ENCODE measurements at places on chromosomes 3 and 15.

DNA sequence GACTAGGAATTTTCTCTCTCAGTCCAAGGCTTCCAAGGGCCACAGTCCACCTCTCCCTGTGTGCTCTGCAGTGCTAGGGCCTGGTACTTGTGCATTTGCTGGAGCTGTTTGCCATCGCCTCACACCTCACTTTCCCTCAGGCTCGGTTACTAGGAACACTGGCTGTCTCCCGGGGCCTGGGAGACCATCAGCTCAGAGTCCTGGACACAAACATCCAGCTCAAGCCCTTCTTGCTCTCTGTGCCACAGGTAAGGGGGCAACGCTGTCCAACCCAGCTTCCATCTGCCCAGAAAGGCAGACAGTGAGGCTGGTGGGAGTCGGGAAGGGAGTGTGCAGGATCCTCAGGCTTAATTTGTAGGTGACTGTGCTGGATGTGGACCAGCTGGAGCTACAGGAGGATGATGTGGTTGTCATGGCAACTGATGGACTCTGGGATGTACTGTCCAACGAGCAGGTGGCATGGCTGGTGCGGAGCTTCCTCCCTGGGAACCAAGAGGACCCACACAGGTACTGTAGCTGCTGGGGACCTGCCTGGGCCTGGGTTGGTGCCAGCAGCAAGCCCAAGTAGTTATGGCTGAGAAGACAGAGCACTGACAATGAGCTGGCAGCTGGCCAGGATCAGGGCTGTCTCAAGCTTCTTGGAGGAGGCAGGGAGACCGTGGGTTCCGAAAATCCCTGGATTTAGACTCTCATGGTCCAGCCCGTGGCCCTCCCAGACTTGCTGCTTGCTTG is 3.4 kb downstream of the PPM1M start:
- DNase-seq: no peak

GRCh38 chr15:92907229-92907628 is 7.1 kb downstream of the CHD2 start:
- DNase-seq: no peak

DNA sequence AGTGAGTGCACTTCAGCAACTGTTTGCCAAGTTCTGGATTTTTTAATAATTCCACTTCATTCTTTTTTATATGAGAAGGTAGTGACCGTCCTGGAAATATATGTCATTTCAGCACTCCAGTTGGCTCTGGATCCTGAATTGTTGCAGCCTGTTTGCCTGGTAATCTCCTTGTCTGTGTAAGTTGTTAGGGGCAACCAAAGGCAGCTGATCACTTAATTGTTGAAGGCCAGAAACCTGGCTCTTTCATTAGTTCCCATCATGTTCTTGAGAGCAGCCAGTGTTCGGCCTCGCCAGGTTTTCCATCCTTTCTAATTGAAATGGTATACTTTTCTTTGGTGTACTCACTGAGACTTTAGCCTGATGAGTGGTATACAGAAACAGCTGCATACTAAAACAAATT is 168.6 kb downstream of the SOX2 start:
- no peak for DNase-seq

GRCh38 chr15:99671926-99672635 is 61.2 kb downstream of the LYSMD4 start:
- DNase-seq: no peak

GRCh38 chr3:113247068-113247467 is 35.7 kb downstream of the BOC start:
- DNase-seq: no peak

GRCh38 chr3:4824926-4825325 is 154.3 kb upstream of the BHLHE40 start:
- DNase-seq: no peak

DNA sequence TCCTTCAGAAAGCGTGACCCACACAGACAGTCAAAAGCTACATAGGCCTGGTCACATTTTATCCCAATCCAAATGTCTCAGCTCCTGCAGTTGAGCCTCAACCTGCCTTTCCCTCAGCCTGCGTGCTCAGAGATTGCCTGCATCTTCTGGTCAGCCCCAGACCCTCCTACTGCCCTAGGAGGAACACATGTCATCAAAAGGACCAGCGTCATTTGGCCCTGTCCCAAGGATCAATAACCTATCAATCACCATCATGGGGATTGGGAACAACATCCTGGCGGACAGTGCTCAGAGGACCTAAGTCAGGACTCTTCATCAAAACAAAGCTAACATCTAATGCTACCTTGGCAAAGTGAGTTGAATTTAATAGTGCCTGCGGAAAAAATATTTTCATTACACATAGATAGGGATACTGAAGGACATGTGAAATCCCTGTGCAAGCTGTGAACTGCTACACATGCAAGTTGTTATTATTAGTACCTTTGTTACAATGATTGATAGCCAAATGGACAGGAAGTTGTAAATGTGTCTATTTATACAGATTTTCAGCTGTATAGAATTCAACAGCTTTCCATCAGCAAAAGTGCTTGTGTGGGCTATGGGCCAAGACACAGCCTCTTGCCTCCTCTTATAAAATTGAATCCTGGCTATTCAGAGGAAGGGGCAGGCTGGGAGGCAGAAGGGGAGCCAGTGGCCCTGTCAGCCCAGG is 47.7 kb downstream of the UMPS start:
- no peak for DNase-seq

- DNase-seq: no peak
These were observed 25.2 kb downstream of the RASGRF1 start for GRCh38 chr15:79065361-79065705.

DNA sequence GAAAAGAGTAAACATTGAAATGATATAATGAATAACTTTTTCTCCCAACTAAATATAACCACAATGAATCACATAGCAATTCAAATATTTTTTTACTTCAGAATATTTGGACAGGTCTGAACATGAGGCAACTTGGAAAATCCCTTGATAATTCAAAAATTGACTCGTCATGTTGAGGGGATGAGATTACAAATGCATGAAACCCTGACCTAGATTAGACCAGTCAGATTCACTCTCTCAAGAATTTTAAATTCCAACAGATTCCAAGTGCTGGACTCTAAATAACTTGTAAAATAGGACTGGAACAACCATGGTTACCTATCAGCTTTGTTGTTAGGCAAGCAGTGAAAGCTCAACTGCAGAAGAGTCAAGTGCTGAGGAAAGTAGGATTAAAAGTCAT is 317.5 kb downstream of the GBE1 start:
- DNase-seq: no peak

- no peak for DNase-seq
These were observed 17.5 kb downstream of the CCR8 start for GRCh38 chr3:39346785-39347585.

- no peak for DNase-seq
These were observed 436.8 kb upstream of the CNTN4 start for GRCh38 chr3:1661839-1662238.

Data from stimulated activated CD4-positive, alpha-beta T cell treated with anti-CD3 and anti-CD28 coated beads, Interleukin-15, amount 100 ng/mL, for 1 hour (primary cell).